Progenitor cell of endocrine pancreas (in vitro differentiated cells): ENCODE measurements at places on chromosomes 3 and 15.

DNA sequence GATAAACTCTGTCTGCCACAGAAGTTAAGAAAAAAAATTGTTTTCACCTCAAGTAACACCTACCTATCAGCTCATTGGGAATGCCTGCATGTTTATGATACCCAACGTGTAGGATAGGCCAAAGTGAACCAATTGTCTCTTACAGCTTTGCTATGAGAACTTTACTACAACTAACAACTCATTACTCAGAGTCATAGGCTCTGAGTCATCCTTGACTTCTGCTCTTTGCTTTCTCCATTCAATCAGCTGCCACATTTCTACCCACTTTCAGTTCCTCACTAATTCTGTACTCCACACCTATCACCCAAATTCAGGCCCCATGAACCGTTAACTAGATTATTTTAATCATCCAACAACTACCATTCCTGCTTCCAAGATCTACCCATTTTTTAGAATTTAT, 843.9 kb downstream of the TUSC7 start:
- DNase-seq, result no peak

DNA sequence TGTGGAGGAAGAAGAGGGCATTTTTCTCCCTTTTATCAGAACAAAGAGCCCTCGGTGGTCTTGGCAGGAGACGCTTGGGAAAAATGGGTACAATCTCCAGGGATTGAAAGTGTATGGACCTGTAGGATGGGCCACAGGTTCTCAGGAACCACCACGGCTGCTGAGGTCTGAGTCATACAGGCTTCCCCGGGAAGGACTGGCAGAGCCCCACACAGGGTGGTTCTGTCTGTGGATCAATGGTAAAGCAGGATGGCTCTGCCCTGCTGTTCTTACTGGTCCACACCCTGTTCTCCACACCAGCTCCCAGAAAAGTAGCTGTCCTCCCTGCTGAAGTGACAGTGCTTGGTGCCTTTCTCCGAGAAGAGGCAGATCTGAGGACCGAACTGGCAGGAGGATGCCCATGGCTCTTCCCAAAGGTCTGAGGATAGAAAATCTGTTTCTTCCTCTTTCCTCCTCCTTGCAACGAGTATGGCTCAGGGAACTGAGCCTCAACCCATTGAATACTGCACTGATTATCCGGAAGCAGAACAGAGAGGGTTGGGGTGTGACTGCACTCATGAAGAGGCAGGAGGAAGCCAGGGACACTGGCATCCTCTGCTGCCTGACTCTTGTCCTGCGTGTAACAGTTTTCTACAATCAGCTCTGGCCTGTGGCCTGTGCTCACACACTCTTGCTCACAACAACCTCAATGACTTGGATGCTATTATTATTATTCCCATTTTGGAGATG, 39.0 kb downstream of the KIF9 start:
- DNase-seq, result no peak

- no peak for DNase-seq
Measured at GRCh38 chr3:189646853-189647542, 15.8 kb downstream of the TP63 start.

DNA sequence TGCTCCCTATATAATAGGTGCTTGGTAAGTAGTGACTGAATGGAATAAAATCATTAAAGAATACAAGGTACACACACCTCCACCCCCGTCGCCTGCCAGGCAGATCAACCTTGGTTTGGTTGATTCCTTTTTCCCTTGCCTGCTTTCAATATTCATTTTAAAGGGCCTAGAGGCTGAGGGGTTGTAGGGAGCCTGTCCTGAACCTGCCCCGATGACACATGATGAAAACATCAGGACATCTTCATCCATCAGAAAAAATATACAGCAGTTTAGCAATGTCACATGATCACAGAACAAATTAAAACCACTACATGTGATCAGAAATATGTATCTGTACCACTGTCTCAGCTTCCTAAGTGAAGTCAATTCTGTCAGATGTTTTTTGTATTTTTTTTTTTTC, 588.9 kb downstream of the FOXP1 start:
- DNase-seq, result no peak

DNA sequence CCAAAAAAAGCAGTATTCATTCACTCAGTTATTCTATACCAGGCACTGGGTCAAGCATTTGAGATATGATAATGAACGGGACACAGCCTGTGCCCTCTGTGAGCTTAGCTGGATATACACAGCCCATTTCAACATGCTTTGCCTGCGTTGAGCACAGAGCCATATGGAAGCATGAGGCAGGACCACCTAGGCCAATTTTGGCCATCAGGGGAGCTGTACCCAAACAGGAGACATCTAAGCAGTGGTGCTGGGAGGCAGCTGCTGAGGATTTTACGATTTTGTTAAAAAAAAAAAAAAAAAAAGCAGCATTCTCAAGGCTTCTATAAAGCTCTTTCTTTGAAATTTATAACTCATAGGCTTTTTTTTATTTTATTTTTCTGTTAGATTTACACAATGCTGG, 87.2 kb upstream of the SLC2A2 start:
- DNase-seq, result no peak

DNA sequence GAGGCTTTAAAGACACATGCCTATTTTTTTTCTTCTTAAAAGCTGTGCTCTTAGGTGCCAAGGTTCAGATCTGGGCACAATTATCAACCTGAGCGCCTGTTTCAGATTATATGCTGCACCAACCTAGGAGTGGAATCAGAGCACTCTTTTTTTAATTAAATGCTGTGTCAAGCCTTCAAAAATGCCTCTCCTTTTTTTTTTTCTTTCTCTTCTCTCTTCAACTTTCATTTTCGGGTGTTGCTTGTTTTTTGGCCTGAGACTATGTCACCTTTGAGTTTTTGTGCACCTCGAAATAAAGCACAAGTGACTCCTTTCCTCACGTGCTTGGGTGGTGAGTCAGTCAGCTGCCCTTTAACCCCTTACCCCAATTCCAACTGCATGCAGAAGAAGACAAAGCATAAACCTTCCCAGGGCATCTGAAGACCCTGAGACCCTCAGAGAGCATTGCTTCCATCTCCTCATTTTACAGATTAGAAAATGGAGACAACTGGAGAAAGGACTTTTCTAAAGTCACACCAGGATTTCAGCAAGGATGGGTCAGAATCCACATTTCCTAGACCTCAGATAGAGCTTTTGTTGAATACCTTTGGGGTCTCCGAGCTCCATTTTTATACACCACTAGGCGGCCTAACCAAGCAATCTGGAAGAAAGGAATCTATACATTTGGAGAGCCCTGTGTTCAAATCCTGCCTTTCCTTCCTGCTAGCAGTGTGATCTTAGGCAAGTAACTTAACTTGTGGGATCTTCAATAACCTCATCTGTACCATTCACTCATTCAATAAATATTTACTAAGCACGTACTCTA, 631 bp upstream of the PRICKLE2 start:
- no peak for DNase-seq

- DNase-seq, result no peak
Measured at GRCh38 chr15:68301301-68301700, 23.8 kb downstream of the FEM1B start.

GRCh38 chr3:192931825-192932224, 14.2 kb upstream of the MB21D2 start:
- DNase-seq, result no peak
